ENCODE measurements at places on chromosomes 16 and 17.

DNA sequence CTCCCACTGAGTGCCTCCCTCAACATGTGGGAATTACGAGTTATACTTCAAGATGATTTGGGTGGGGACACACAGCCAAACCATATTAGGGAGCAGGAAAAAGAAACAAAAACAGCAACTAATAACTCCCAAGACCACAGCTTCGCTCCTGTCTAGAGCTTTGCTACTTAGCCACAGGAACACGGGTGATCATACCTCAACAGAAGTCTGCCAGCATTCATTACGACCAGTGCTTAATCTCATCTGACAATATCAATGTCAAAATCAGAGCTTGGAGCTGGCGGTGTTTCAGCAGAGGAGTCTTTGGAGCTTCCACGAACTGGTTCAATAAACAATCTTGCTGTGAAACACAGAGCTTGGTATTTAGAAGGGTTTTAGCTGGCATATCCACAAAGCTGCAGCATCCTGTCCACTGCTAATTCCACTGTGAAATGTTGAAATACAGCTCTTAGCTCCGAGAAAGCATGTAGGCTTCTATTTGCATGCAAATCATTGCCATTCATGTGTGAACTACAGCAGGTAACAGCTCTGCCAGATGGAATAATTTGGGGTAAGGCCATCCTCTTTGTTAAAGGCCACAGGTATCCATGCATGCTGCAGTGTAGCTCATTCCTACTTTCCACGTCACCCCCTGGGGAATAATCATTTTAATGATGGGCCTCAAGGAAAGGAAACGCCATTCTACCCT lies 128.4 kb upstream of the GOT2 start:
- no peak for DNase-seq

- DNase-seq: no peak
Measured at GRCh38 chr17:10843811-10844210, 5.9 kb upstream of the PIRT start.

GRCh38 chr16:67976205-67976604 lies 4.1 kb downstream of the DPEP3 start:
- no peak for DNase-seq

GRCh38 chr17:17719966-17720543 lies 38.8 kb downstream of the RAI1 start:
- no peak for DNase-seq

- no peak for DNase-seq
Measured at GRCh38 chr16:85302018-85302847, 190.0 kb upstream of the CIBAR2 start.

DNA sequence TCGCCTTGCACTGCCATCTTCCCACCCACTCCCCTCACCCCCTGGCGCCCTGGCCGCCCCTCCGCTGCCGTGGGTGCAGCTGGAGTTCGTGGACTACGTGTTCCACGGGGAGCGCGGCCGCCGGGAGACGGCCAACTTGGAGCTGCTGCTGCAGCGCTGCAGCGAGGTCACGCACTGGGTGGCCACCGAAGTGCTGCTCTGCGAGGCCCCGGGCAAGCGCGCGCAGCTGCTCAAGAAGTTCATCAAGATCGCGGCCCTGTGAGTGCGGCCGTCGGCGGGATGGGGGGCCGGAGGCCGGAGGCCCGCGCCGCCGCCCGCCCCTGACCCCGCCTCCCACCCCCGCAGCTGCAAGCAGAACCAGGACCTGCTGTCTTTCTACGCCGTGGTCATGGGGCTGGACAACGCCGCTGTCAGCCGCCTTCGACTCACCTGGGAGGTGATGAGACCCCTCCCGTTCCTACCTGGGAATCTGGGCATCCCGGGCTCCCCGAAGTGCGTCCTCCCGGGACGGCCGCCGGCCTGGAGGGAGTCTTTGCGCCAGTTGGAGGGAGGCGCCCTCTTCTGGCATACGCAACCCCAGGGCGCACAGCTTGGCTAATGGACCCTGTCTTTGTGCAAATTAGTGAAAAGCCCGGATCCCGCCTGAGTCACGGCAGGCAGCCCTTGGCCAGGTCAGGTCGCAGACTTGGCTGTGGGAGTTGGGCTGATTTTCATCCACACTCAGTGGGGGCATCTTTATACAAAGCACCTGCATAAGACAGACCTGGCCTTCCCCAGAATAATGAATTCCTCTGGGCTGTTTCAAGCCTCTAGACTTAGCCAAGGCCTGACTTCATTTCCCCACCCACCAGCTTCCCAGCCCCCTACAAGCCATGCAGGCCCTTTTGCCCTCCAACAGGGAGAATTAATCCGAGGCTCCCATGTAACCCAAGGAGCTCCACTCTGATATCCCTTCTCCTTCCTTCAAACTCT lies 14.3 kb downstream of the RAPGEFL1 start:
- no peak for DNase-seq

DNA sequence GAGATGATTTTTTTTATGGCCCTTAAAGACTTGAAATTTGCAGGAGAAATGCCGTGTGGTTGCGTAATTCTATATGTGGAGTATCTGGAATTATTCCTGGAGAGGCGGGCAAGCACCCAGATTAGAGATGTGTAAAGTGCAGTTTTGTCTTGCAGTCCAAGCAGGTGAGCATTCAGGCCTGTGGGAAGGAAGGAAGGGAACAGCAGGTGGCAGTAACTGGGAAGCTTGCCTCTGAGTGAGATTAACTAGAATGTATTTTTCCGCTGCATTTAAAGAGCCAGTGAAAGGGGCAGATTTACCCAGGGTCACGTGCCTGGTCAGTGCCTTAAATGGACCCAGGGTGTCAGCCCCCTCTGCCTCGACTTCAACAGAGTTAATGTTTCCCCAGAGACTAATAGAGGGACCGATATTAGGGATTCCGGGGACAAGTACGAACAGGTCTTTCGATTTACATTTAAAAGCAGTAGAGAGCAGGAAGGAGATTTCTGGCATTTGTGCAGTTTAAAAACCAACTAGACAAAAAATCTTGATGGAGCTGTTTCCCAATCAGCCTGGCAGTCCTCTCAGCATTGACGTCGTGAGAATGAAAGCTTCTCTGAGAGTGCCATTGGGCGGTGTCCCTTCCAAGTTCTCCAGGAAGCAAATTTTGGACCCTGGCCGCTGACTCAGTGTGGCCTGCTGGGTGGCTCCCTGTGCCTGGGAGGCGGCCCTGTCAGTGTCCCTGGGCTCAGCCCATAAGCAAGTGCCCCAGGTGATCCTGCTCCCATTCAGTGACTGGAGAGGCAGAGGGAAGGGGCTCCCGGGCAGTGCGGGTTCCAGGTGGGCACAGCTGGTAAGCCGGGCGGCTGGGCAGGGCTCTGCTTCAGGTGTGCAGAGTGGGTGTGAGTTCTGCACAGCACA lies 38.2 kb downstream of the KSR1 start:
- DNase-seq: no peak

GRCh38 chr17:79042421-79043190 lies 18.6 kb downstream of the C1QTNF1 start:
- DNase-seq: no peak

DNA sequence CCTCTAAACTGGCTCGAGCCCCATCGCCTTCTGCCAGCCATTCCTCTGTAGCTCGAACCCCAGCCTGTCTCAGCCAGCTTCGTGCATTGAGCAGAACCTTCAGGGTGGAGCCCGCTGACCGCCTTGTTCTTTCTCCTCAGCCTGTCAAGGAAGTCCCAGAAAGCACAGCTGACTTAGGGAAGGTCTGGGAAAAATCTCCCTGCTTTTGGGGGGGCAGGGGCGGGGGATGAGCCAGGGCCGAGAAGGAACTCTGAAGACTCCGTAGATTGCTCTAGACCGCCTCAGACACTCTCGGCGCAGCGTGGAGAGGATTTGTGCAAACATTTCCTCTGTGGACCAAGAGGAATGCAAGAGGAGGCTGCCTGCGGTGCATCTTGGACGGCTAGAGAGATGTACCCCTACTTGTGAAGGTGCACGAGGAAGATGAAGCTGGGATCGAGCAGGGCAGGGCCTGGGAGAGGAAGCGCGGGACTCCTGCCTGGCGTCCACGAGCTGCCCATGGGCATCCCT lies at the start of gene GLP2R:
Gene GLP2R (plus strand): TSS at position 284 of the 510 bp plus-strand sequence. CDS start 140 bp downstream, at position 424.
- DNase-seq: no peak

GRCh38 chr17:40317345-40317873 lies 8.4 kb downstream of the RARA start:
- DNase-seq: peak; percentile 86

- DNase-seq: peak; percentile 18
Measured at GRCh38 chr16:86306811-86307513, 203.4 kb upstream of the FOXF1 start.

DNA sequence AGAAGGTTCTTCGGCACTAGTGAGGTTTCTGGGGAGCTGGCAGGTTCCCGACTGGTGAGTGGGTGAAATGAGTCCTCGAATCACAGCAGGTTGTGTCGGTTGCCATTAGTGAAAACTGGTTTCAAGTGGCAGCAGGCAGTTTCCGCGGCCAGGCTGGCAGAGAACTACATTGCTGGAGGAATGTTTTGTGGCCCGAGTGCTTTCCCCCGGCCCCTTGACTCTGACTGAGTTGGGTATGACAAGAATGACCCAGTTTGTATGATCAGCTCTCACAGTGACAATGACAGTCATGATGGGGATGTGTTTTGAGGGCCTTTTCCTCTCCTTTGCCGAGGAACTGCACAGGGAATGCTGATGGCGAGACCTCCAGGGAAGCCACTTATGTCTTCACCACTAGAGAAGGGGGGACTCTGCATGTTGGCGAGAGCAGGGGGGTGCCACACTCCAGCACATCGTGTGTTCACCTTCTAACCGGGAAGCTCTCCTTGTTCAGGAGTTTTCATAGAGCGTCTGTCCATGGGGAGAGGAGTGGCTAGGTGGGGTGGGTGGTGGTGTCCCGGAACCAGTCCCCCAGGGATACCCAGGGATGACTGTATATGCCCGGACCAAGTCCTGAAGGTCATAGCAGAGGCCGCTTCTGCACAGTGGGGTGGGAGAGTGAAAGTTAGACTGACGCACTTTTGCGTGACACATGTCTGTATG lies 206.0 kb upstream of the CHMP6 start:
- DNase-seq: no peak

DNA sequence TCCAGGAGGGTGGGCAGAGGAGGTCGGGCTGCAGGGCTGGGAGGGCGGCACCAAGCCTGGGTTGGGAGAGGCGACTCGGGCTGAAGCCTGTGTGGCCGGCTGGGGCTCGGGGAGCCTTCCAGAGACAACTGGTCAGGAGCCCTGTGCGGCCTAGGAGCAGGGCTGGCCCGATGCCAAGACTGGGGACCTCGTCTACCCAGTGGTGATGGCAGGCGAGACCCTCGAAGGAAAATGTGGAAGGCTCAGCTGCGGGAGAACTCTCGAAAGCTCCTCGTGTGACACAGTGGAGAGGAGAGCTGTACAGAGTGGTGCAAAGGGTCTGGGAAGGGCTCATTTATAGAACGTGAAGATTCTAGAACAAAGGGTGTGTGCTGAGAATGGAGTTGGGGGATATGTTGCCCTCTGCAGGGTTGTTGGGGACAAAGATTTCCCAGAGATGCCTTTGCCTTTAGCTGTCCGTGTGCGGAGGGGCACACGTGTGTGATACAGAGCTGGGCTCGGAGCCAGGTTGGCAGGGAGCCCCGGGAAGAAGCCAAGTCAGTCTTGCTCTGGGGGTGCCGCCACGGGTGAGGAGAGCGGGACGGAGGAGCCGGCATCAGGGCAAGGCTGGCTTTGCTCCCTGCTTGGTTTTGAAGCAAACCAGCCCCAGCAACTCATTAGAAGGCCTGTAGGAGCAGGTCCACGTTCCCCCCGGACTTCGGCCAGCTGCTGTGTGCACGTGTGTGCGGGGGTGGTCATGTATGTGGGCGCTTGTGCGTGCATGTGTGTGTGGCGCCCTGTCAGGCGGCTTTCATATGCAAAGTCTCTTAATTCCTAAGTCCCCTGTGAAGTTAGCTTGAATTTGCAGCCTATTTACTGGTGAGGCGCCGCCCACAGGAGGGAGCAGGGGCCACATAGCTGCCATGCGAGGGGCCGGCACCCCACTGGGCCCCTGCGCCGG lies 132.4 kb upstream of the CHMP6 start:
- peak; percentile 24 for DNase-seq

- no peak for DNase-seq
Measured at GRCh38 chr16:87391324-87391949, 699 bp upstream of the MAP1LC3B start.

DNA sequence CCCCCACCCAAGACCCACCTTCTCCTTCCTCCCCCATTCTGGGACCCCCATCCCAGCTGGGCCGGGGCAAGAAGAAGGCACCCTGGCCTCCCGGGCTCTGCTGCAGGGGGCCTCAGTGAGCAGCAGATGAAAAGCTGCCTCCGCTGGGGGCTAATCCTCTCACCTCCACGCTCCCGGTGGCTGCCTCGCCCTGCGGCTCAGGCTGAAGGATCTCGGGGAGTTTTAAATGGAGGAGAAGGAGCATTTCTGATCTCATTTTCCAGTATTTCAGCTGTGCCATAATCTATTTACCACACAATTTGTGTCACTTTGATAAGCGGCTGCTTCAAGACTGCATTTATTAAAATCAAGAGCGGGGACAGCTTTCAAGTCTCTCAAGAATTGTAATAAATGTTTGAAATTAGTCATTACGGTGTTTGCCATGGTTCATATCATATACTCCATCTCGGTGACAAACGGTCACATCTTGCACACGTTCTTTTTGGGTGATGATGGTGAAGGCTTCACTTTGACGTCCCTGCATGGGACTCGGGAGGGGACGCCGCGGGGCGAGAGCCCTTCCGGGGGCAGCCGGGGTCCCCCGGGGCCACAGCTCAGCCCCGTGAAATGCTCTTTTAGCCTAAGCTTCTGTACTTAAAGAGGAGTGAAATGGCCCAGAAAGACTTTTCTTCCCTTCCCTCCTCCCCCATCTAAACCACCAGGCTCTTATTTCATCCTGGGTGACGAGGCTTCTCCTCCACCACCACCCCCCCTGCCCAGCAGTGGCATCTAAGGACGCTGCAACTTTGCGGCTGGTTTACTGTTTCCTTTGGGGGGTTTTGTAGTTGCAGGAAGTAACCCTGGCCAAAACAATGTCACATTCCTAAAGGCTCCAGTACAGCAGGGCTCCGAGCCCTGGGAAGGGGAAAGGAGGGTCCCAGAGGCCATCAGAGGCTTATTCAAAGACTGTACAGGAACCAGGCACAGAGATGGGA lies 313.1 kb upstream of the TNRC6C start:
- DNase-seq: no peak

- DNase-seq: no peak
Measured at GRCh38 chr17:74369221-74369620, 1.9 kb downstream of the GPR142 start.

- no peak for DNase-seq
Measured at GRCh38 chr17:74977802-74978201, 5.2 kb upstream of the HID1 start.

- DNase-seq: no peak
Measured at GRCh38 chr16:56343661-56344517, 81.5 kb downstream of the AMFR start.

GRCh38 chr17:28725660-28726225 lies 290 bp downstream of the TLCD1 start:
- peak; percentile 87 for DNase-seq

- DNase-seq: no peak
Measured at GRCh38 chr17:77419547-77420094, 278.9 kb downstream of the SEC14L1 start.

DNA sequence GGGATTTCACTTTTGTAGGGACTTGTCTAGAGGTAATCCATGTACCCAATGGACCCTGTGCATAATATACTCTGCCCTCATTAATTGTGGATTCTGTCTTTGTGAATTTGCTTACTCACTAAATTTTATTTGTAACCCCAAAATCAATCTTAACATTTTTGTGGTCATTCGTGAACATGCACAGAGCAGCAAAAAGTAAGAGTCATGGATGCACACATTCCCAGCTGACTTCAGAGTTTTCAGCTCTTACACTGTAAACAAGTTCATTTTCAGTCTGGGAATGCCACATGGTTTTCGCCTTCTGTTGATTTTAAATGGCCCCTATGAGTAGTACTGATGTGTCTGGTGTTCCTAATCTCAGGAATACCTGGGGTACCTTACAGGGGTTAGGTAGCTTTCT lies 24.3 kb downstream of the TAC4 start:
- DNase-seq: no peak

- no peak for DNase-seq
Measured at GRCh38 chr17:68853439-68853838, 101.8 kb downstream of the ABCA8 start.

All from RKO (cell line).